Substantia nigra (tissue), 51 donors: ENCODE measurements at places on chromosomes 11 and 22.

GRCh38 chr11:76756341-76756741, 26.8 kb upstream of the TSKU start:
- no peak for DNase-seq

- DNase-seq: no peak
Measured at GRCh38 chr11:68402355-68403031, 58.1 kb upstream of the PPP6R3 start.

DNA sequence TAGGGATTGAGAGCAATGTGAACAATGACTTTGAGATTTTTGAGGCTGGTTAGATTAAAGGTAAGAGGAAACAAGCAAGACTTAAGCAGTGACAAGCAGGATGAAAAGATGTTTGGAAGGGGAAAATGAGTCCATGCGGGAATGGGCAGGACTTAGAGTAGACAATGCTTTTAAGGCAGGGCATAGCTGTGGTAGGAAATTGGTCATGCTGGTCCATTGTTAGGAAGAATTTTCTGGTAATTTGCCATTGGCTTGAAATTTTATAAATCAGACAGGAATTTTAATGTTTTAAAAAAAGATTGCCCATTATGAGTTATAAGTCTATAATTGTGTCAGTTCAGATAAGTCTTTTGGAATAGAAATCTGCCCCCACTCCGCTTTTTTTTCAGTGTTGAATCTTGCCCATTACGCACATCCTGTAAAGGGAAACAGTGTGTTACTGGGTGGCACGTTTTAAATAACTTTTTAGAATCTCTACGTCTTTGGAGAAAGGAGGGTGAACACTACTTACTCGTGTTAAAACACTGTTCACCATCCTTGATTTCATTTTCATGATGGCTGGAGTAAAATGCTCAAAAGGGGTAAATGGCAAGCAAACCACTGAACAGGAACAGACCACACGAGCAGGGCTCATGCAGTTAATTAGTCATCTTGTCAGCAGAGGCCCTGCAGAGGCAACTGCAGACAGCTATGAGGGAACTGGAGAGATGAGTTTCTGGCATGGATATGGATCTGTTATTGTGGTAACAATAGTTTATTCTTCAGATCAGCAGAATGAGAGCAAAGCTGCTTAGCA, 25.0 kb downstream of the SWAP70 start:
- peak; percentile 10 for DNase-seq

DNA sequence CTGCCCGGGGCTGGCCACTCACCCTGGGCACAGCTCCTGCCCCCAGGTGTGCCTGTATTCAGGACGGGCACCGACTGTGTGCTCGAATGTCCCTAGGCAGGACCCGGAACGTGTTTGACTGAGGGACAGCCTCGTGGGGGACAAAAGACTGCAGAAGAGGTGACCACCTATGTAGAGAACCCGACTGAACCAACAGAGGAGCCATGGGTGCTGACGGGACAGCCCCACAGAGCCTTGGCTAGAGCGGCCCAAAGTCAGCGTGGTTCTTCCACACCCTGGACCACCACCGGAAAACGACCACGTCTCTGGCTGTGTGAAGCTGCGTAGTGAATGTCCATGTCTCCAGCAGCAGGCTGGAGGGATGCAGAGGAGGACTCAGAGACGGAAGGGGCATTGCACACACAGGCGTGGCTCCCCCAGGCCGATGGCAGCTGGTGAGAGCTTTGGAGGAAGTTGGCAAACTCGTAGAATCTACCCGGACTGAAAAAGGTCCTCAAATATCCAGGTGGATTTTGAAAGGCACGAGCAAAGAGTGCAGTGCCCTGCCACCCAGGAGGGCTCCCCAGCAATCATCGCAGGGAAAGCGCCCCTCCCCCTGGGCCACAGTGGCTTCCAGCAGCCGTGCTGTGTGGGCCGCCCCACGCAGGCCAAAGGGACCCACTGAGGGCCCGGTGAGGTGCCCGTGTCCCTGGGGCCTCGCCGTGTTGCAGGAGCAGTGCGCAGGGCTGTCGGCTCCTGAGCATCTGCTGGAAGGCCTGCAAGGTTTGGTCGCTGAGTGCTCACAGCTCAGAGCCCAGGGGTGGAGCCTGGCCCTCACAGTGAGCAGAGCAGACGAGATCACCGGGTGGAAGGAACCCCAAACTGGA, 17.5 kb upstream of the MUC5B start:
- DNase-seq: no peak

DNA sequence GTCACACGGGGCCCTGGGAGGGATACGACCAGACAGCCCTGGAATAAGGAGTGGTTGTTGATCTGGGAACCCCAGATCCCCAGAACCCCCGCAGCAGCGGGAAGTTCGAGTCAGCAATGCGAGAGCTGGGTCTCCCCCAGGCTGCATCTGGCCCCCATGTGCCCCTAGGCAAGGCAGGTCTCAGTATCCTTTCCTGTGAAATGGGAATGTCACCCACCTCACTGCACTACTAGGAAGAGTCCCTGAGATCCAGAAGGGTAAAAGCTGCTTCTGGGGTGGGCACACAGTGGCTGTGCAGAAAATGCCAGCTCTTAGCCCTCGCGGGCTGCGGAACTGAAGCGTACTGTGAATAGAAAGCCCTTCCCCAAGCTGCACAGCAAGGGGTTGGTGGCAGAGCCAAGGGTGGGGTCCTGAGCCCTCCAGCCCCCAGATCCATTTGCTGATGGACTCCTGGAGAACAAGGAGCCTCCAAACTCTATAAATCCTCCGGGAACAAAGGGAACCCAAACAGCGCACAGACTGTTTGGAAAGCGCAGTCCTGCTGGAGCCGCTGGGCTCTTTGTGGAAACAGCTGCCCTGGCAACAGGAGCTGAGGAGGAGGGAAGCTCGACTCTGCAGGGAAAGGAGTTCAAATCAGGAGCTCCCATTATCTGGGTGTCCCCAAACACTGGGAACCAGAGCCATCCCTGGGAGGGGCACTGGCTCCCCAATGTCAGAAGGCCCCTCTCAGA, 68.2 kb upstream of the SHISAL1 start:
- DNase-seq: no peak

DNA sequence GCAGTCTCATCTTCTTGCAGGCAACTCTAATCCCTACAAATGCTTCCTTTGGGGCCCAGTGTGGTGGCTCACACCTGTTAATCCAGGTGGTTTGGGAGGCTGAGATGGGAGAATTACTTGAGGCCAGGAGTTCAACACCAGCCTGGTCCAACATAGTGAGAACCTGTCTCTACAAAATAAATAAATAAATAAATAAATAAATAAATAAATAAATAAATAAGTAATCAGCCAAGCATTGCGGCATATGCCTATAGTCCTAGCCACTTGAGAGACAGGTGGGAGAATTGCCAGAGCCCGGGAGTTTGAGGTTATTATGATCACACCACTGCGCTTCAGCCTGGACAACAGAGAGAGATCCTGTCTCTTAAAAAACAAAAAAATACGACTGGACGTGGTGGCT, 34.1 kb upstream of the RRAS2 start:
- no peak for DNase-seq

DNA sequence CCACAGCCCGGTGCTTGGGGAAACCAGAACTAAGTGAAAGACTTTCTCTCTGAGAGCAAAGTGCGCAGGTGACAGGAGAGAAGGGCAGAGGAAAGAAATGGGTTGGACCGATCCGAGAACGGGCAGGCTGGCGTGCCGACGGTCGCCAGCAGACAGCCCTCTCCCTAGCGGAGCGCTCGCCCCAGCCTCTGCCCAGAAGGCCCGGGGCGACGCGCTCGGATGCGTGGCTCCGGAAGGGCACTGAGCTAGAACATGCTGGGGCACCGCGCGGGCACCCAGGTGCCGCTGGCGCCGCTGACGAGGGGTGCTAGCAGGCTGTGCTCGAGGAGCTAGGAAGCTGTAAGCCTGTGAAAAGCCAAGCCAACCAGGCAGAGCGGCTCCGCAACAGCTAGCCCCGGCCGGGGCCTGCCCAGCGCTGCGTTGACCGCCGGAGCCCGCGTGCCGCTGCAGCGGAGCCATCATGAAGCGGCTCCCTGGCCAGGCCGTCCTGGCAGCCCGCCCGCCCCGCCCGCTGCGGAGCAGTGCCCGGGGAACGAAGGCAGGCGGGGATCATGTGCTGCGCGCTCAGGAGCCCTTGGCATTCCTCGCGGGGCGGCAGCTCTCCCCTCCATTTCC, 22.1 kb upstream of the RRAS2 start:
- peak; percentile 66 for DNase-seq

- DNase-seq: no peak
Measured at GRCh38 chr11:130774703-130775102, 141.6 kb downstream of the SNX19 start.

DNA sequence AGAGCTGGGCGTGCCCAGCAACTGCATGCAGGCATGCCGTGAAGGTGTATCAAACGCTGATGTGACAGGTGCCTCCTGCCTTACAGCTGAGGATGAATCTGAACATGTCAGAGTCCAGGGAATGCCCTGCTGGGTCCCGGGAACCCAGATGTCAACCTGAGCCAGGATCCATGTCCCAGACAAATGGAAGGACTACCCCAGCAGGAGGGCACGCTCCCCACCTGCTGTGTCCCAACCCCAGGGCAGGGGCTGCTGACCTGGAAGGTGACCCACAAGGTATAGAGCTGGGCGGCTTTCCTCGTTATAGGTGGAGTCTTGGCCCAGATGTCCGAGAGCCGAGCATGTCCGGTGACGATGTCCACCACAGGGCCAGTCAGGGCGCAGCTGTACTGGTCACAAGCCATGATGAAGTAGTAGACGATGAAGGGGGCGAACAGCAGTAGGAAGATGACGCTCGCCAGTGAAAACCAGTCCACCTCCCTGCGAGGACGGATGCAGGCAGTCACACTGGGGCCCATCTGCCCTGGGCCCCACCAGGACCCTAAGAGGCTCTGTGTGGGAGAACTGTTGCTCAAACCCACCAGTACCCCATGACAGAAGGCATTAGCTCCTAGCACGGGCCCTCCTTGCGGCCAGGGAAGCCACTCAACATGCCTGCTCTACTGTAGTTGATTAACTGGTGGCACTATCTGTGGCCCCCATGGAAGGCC, 4.3 kb downstream of the DHCR7 start:
- DNase-seq: no peak

DNA sequence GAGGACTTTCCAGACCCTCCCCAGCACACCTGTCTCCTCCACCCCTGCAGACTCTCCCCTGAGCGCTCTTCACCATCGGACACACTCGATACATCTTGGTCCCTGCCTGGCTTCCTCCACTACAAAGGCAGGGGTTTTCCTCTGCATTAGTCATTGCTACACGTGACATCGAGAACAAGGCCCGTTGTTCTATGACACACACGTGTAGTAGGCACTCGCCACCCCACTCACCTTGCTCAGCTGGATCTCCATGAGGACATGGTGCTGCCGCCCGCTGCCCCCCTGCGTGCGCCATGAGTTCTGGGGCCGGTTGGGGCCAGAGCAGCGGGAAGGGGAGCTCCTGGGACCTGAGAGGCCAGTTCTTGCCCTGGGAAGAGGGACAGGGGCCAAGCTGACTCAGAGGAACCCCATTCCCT, 16.7 kb downstream of the ATG2A start:
- DNase-seq: no peak

DNA sequence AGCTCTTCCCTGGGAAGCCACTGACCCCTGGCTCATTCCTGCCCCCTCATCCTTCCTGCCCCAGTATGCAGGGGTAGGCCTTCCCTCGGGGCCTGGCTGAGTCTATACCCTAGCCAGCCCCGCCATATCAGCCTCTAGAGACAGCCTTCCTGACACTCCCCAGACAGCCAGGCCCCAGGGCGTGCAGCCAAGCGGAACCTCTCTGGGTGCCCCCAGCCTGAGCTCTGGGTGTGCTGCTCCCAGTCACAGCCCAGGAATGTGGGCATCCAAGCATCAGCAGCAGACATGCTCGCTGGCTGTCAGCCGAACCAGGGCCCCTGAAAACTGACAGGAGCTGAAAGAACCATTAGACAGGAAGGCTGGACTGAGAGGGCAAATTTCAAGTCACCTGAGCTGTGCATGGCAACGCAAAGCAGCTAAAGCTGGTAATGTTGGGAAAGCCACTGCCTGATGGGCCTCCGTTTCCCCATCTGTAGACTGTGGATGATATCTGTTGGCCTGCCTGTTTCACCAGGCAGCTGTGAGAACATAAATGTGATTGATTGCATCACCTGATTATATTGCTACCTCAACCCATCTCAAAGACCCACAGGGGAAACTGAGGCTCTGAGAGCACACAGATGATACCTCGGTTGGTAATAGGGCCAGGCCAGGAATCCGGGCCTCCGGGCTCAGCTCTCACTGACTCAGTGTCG, 93.2 kb downstream of the LRRC32 start:
- no peak for DNase-seq

GRCh38 chr11:64523456-64524157, 67.4 kb upstream of the SLC22A12 start:
- no peak for DNase-seq

DNA sequence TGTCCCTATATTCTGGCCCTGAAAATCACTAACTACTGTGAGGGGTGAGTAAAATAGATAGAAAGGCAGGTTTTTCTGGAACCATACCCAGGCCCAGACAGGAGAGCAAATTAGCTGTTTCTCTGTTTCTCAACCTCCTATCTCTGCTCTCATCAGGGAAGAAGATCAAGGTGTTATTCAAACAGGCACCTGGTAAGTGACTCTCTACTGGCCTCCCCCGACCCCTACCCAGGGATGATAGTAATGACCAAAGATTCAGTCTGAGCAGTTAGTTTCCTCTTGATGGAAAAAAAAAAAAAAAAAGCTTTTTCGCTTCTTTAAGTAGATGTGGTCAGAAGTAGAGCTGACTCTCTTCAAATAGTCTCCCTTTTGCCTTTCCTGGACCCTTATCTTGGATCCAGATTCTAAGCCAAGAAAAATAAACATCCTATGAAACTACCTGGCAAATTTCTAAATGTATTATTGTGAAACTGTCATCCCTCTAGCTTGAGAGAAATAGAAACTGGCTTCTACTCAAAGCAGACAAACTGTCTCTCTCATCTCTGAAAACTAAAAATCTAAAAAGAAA, 9.9 kb downstream of the LRRC4C start:
- no peak for DNase-seq

DNA sequence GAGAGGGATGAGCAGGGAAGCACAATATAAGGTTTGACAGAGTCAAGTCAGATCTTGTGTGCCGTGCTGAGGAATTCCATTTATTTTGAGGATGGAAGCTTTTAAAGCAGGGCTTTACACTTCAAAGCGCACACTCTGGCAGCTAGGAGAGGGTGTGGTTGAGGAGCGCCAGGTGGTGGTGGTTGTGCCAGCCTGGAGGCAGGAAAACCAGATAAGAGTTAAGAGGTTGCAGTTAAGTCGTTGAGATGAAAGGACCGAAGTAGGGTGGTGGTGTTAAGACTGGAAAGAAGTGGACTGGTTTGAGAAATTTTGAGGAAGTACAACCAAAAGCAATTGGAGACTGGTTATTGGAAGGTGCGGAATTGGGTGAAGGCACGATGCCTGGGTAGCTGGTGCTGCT, 231.6 kb upstream of the TBCEL start:
- DNase-seq: no peak

DNA sequence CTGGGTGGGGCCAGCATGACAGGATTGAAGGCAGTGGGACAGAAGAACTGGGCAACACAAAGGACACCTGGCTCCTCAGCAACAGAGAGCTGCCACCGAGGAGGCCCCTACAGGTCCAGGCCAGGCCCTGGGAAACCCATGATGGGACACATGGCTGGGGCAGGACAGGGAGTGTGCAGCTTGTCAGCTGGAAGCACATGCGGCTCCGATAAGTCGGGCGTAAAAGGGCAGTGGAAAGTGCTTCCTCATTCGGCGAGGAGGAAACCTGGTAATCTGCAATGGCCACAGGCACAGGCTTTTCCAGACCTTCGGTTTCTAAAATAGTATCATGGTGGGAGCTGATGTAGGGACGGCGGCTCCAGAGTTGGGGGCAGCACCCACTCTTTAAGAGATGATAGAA, 16.5 kb downstream of the GNAZ start:
- no peak for DNase-seq
